ENCODE measurements at places on chromosomes 11 and 22.

DNA sequence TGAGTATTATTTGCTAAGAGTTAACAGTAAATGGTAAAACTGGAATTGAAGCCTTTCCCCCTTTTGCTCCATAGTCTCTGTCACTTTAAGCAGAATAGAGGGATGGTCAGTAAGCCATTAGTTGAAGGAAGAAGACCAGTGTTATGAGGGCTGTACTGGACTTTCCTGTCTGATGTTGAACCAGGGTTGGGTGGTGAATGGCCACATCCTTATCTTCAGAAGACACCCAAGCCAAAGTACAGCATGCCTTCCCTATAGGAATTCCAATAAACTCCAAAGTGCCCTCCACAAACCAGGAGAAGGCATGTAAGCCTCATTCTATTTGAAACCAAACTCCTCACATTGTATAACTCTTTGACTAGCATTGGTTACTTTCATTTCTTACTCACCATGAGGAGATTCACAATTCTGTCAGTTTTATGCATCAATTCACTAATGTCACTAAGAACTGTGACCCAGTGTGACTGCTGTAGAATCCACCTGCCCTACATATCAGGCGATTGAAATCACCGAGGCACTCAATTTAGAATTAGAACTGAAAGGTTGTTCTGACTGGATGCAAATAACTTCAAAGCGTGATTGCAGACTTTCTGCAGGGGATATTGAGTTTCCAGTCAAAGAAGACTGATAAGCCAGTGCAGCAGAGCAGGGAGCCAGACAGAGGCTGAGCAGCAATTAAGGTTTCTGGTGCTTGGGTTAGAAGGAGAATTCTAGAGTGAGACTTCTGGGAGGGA is 107.1 kb upstream of the DDI1 start:
- no peak for DNase-seq

DNA sequence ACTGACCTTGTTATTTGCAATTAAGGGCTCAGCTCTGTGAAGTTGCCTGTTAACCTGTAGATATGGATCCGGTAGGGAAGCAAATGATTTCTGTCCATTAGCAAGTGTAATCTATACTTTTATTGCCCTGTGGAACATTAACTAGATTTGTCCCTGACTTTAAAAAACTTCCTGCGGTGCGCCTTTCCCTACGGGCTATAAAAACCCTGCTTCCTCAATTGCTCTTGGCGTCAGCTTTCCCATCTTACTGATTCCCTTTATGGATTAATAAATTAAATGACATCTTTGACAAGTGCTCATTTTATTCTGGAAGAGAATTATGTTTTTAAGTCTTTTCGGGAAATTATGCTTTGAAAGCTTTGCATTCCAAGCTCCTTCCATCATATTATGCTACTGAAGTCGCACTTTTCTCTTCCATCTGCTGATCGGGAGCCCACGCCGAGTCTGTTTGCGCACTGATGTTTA is 18.3 kb upstream of the CLMP start:
- no peak for DNase-seq

GRCh38 chr22:31143537-31143936 is 3.2 kb upstream of the PLA2G3 start:
- DNase-seq: no peak

DNA sequence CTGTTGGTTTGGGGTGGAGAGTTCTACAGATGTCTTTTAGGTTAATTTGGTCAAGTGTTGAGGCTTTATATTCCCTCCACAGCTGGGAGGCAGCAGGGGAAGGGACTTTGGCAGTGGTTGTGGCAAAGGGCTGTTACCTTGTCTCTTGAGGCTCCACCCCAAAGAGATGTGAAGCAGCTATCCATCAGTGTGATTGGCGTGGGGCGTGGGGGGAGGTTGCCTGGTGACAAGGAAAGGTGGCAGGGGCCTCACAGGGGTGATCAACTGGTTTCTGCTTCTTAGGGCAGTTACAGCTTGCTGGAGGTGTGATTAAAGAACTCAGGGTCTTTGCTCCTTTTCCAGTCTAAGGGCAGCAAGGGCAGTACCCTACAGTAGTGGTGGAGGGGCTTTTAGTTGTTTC is 59.3 kb downstream of the FANCF start:
- no peak for DNase-seq

DNA sequence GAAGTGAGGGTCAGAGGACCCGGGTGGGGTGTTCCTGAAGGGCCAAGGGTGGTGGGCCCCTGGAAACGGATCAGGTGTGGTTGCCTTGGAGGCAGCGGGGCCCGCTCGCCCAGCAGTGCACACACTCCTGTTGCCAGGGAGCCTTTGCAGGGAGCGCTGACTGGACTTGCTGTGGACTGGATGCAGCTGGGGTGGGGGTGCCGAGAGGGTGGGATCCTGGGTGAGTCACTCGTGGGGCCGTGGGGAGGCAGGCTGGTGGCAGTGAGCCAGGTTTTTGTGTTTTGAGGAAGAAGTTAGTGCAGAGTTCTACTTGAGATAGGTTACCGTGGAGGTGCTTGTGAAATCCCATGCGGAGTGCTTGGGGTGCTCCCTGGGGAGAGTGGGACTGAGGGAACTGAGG is 1.3 kb downstream of the MRPL23 start:
- DNase-seq: no peak

- DNase-seq: no peak
Measured at GRCh38 chr22:29524442-29525191, 28.9 kb downstream of the THOC5 start.

DNA sequence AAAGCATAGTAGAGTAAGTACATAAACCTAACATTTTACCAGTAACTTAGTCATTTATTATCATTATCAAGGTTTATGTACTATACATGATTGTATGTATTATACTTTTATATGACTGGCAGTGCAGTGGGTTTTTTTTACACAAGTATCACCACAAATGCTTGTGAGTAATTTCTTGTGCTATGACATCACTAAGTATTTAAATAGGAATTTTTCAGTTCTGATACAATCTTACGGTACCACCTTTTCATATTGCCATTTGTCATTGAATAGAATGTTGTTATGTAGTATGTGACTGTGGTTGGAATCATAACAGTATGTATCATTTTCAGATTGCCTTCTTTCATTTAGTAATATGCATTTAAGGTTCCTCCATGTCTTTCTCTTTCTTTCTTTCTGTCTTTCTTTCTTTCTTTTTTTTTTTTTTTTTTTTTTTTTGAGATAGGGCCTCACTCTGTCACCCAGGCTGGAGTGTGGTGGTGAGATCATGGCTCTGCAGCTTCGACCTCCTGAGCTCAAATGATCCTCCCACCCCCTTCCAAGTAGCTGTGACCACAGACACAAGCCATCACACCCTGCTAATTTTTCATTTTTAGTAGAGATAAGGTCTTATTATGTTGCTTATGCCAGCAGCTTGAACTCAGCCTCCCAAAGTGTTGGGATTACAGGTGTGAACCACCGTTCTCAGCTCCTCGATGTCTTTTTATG is 18.6 kb downstream of the ATM start:
- DNase-seq: no peak

DNA sequence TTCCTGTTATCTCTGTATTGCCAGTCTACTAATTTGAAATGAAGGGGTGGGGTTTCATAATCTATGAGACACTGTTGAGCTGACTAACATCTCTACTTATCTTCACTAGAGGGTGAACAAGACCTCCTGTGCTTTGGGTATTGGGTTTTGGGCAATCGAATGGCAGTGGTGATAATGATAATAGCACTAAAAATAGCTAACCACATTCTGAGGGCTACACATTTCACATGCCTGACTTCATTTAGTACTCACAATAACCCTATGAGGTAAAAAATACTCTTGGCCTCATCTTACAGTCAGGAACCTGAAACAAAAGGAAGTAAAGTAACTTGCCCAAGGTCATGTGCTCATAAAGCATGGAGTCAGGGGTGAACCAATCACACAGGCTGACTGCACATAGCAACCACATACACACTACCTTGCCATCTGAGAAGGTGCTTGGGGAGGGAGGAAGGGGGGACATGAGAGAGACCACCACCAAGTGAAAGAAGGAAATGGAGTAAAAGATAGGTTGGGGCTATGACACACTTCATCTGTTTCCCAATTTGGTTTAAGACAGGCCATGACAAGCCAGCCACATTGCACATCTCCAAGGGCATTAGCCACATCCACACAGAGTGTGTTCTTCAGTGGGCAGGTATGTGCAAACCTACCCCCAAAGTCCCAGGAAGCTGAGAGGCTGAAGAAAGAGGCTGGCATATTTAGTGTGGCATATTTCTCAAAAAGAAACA is 387.6 kb upstream of the DDI1 start:
- no peak for DNase-seq

DNA sequence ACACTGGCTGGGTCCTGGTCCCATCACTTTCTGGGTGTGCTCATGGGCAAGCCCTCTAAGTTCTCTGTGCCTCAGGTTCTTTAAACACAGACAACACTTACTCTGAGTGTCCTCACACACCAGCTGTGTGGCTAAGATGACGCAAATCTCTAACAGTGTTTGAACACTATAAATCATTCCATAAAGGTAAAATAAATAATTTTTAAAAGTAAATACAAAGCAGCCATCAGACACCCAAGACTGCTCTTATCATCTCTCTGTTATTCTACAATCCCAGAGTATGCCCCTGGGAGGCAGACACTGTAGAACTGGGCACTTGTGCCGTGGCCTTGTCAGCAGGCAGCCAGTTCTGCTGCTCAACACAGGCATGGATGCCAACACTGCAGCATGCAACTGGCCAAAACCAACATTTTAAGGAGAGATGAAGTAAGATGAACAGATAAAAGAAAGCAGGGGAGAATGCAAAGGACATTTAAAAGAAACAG is 56.8 kb downstream of the RPL27A start:
- DNase-seq: no peak

DNA sequence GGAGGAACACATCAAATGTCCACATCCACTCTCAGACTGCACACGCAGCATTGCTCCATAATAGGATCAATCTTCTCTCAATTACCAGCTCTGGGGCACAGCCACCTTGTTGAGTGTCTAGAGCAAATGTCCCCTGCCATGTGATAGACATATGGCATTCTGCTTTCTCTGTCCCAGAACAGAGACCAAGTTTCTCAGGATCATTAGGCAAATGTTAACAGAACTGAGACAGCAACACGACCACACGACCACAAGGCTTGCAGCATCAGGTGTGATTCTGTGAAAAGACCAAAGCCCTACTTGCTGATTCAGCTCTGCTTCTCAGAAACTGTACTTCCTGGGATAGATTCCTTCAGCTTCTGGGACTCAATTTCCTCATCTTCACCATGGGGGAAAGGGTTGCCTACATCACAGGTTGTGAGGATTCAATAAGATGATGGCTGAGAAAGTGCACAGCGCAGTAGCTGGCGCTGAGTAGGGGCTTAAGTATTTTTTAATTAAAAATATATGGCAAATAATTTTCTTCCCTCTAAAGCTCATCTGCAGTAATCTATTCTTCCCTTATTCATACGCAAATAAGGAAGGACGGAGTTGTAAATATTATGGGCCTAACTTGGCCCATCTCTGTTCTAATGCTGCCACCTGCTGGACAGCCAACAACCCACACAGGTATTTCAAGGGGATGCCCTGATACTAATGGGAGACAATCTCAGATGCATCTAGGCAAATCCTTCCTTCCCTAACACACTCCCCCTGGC is 54.3 kb upstream of the USP47 start:
- DNase-seq: peak; percentile 58

- DNase-seq: no peak
Measured at GRCh38 chr11:17699147-17700114, 19.9 kb upstream of the MYOD1 start.

DNA sequence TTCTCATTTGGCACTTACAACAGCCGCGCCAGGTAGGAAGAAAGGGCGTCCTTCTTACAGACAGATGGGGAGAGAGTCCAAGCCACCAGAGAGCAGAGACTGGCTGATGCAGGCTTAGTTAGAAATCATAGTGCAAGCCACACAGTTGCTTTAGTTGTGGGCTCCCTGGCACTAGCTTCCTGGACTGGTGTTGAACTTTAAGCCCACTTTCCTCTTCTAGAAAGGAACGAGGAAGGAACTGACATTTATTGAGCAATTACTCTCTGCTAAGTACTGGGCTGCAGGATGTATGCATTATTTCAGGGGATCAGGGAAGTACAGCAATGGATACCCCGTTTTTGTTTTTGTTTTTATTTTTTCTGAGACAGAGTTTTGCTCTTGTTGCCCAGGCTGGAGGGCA is 3.0 kb downstream of the BACE1 start:
- DNase-seq: no peak

DNA sequence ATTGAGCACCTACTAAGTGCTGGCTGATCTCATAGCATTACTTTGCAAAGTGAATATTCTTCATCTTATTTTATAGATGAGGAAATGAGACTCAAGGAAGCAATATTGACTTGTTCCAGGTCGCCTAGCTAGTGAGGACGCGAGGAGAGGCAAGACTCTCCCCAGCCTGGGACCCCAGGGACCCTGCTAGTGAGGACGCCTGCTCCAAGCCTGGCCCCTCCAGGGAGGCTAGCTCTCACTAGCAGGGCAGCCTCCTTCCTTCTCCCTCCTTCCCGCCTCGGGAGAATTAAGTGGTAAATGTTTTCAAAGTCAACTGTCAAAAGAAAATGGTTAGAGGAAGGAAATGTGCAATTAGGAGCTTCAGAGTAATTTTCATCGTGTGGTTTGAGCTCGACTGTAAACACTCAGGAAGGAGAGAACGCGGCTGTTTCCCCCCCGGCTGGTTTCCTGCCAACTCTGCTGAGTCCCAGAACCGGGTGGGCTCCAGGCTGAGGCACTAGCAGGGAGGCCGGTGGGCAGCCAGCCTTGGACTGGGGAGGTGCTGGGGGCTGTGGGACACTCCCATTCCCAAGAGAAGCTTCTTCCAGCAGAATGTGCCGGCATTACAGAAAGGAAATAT is 17.9 kb downstream of the MYEOV start:
- DNase-seq: no peak

- no peak for DNase-seq
Measured at GRCh38 chr11:20364341-20364792, 853 bp downstream of the HTATIP2 start.

GRCh38 chr22:45435544-45436139 is 22.1 kb downstream of the RIBC2 start:
- peak; percentile 61 for DNase-seq

GRCh38 chr11:121841487-121842191 is 274.4 kb downstream of the BLID start:
- no peak for DNase-seq

DNA sequence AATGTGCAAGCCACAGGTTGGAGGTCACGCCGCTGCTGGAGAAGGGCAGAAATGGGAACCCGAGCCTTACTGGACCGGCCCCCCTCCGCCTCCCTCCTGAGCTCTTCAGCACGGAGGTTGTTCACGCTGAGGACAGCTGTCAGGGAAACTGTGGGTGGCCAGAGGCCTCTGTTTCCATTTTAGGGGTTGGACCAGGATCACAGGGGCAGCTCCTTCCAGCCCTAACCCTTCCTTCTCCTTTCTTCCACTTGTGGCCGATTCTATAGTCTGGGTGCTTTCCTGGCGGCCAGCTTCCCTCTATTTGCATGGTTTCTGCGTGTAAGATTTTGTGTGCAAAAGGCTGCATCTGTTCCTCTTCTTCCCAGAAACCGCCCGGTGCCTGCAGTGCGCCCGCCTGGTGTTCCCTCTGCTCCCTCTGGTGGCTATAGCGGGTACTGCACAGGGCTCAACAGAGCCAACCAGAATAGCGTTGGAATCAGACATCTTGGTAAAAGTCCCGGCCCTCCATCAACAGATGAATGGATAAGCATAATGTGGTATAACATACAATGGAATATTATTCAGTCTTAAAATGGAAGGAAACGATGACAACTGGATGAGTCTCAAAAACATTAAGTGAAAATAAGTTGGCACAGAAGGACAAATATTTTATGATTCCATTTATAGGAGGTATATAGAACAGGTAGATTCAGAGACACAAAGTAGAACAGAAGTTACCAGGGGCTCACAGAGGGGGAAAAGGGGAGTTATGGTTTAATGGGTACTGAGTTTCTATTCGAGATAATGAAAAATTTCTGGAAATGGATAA is 8.4 kb upstream of the SLC22A8 start:
- peak; percentile 51 for DNase-seq

- no peak for DNase-seq
Measured at GRCh38 chr11:19676475-19677380, 35.9 kb upstream of the NAV2 start.
